CD8-positive, alpha-beta memory T cell (primary cell): ENCODE measurements at places on chromosomes 4 and X. TPM values are rescaled to one million over a fixed set of nuclear protein-coding genes. Genes with fewer than 3 reads are reported as not detected.

FOXR2 gene
- total RNA-seq: not detected

PHEX gene
- 20.1 TPM for total RNA-seq

C4orf50 gene
- total RNA-seq: 0.37 TPM

HSFX3 gene
- not detected for total RNA-seq

ACE2 gene
- total RNA-seq: not detected

NPNT gene
- not detected for total RNA-seq

DRP2 gene
- 0.18 TPM for total RNA-seq

DCAF12L1 gene
- not detected for total RNA-seq

SHISA3 gene
- 0.11 TPM for total RNA-seq

PAGE5 gene
- 1.3 TPM for total RNA-seq

GUCY1A1 gene
- total RNA-seq: not detected

NDP gene
- total RNA-seq: not detected

P2RY4 gene
- 0.18 TPM for total RNA-seq
